Activated B cell treated with CpG ODN at 0.5 μM for 24 hours (primary cell): ENCODE measurements at places on chromosomes 3 and 15. TPM values are rescaled to one million over a fixed set of nuclear protein-coding genes. Genes with fewer than 3 reads are reported as not detected.

Gene GATA2
- not detected in 2 replicates for total RNA-seq

Gene GOLGA8J
- total RNA-seq = 0.22 TPM in 1 of 2 replicates, not detected in the other

Gene EOMES
- 0.10 TPM in 1 of 2 replicates, not detected in the other for total RNA-seq

Gene HEMK1
- 23.5 and 26.9 TPM in 2 replicates for total RNA-seq

Gene OIP5
- 0.62 and 1.4 TPM in 2 replicates for total RNA-seq

Gene ARL14
- 0.17 and 0.18 TPM in 2 replicates for total RNA-seq
